Stimulated activated CD4-positive, alpha-beta T cell treated with anti-CD3 and anti-CD28 coated beads, Interleukin-15, amount 100 ng/mL, for 1 hour (primary cell): ENCODE measurements at places on chromosomes 4 and X.
A peak's percentile ranks its signal among the peaks of the same experiment; 100 is the strongest.

GRCh38 chr4:73661646-73662119, 41.4 kb upstream of the RASSF6 start:
- no peak for DNase-seq

DNA sequence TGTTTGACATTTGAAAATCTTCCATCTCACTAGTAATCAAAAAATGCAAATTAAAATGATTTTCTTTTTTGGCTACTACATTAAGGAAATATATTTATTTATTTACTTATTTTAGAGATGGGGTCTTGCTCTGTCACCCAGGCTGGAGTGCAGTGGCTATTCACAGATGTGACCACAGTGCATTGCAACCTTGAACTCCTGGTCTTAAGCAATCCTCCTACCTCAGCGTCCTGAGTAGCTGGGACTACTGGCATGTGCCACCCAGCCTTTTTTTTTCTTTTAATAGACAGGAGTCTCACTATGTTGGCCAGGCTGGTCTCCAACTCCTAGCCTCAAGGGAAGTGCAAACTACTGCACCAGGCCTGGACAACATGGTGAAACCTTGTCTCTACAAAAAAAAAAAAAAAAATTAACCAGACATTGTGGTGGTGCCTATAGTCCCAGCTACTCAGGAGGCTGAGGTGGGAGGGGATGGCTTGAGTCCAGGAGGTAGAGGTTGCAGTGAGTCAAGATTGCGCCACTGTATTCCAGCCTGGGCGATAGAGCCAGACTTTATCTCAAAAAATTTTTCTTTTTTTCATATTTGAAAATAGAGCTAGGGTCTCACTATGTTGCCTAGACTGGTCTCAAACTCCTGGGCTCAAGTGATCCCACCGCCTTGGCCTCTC, 4.4 kb upstream of the SMIM14 start:
- no peak for DNase-seq

GRCh38 chrX:132144061-132144460, 16.2 kb upstream of the FRMD7 start:
- no peak for DNase-seq

- DNase-seq, result no peak
Measured at GRCh38 chr4:39528061-39528465, 824 bp upstream of the UGDH start.

GRCh38 chr4:102061133-102061532, 270.6 kb downstream of the BANK1 start:
- no peak for DNase-seq

- DNase-seq, result no peak
Measured at GRCh38 chrX:40938423-40938822, 146.8 kb upstream of the USP9X start.

DNA sequence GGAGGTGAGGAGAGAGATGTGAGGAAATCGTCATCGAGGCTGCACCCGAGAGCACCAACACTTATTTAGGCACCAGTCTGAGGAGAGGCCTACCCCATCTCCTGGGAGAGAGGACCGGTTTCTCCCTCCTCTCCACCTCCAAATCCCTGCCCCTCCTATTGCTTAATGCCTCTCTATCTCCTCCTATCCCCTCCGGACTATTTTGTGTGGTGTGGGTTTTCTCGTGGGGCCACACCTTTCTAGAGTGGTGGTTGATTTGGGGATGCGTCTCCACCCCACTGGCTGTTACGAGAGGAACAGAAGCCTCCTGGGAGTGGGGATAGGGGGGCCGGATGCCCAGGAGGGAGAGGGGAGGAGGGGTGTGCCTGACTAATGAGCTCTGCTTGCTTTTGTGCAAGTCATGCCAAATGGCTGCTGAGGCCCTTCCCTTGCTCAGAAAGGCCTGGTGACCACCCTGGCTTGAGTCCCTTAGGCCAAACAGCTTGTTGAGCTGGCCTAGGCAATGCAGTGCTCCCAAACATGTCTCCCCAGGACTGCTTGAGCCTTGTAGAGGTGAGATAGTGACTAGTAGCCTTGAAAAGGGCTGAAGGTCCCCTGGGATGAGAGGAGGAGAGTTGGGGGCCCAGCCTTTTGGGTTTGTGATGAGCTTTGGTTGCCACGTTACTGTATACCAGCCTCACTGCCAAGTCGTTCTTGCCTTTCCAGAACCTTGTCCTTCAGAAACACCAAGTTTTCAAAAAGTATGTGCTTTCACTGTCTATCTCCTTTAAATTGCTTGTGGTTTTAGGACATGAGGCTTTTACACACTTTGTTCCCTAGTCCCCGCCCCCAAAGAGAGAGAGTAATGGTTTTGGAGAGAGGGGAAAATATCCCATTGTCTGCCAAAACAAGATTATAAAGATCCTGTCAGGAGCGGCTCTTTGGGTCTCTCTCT, 1.2 kb downstream of the MSN start:
- DNase-seq, result peak; percentile 41

GRCh38 chrX:68234171-68234910, 199.0 kb downstream of the OPHN1 start:
- DNase-seq, result no peak

- DNase-seq, result no peak
Measured at GRCh38 chr4:2598511-2599303, 62.3 kb downstream of the FAM193A start.

DNA sequence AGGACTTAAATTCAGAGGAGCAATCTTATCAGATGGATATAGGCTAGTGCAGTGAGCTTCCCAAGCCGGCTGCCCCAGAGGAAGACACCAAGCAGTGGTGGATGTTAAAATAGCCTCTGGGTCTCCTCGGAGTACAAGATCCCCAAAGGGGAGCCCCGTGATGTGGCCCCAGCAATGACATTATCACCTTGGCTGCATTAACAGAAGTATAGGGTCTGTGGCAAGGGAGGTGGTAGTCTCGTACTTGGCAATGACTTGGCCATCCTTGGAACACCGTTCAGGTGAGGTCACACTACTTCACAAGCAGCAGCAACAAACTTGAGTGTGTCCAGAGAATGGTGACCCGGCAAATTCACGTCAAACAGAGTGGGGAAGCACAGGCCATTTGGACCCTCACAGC, 67.8 kb downstream of the PSAPL1 start:
- no peak for DNase-seq
